ENCODE measurements at places on chromosomes 3 and 15. TPM values are rescaled to one million over a fixed set of nuclear protein-coding genes. Genes with fewer than 3 reads are reported as not detected.

Gene GPR87
- not detected for total RNA-seq

Gene STAC
- total RNA-seq, result not detected

Gene FAM174B
- 0.97 TPM for total RNA-seq

Gene MEX3B
- total RNA-seq, result 5.8 TPM

Gene ITIH1
- not detected for total RNA-seq

Gene PPP1R14D
- total RNA-seq, result not detected

Gene TPRG1
- under 0.01 TPM for total RNA-seq

Gene VEPH1
- 259 TPM for total RNA-seq

Gene ELL3
- total RNA-seq, result 4.5 TPM

Gene ABHD17C
- total RNA-seq, result 4.2 TPM

Gene MAP6D1
- 1.3 TPM for total RNA-seq

Gene ATP10A
- total RNA-seq, result not detected

Gene CELF6
- not detected for total RNA-seq

Gene TTLL13
- total RNA-seq, result not detected

Gene UQCC5
- total RNA-seq, result 23.6 TPM

Gene GPR171
- not detected for total RNA-seq

Gene EBLN2
- total RNA-seq, result 2.9 TPM

Gene GP5
- not detected for total RNA-seq

Gene ALDH1L1
- not detected for total RNA-seq

Gene DISP2
- total RNA-seq, result 0.15 TPM

Gene LEKR1
- total RNA-seq, result not detected

Data from epithelial cell of umbilical artery (primary cell).